Cardiac muscle cell (in vitro differentiated cells and primary cell): ENCODE measurements at places on chromosomes 13 and 19.

DNA sequence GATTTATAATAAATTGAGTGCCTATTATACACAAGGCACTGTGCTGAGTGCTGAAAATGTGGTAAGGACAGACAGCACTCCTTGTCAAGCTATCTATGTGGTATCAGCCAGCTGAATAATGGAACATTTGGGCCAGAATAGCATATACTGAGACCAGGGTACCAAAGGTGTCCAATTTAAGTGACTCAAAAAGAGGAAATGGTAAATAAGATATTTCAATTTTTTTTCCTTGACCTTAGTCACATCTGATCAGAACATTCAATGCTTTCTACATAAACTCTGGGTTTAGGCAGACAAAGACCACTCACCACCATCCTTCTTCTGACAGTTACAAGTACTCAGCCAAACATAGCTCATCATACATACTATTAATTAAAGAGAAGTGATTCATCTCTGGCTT is 43.2 kb downstream of the RCBTB2 start:
- H3K36me3 ChIP-seq = peaks cover 3% of the 10 kb centered on the region
- no peak overlapping the region for H3K4me3 ChIP-seq
- H3K27ac ChIP-seq = no peak overlapping the region

DNA sequence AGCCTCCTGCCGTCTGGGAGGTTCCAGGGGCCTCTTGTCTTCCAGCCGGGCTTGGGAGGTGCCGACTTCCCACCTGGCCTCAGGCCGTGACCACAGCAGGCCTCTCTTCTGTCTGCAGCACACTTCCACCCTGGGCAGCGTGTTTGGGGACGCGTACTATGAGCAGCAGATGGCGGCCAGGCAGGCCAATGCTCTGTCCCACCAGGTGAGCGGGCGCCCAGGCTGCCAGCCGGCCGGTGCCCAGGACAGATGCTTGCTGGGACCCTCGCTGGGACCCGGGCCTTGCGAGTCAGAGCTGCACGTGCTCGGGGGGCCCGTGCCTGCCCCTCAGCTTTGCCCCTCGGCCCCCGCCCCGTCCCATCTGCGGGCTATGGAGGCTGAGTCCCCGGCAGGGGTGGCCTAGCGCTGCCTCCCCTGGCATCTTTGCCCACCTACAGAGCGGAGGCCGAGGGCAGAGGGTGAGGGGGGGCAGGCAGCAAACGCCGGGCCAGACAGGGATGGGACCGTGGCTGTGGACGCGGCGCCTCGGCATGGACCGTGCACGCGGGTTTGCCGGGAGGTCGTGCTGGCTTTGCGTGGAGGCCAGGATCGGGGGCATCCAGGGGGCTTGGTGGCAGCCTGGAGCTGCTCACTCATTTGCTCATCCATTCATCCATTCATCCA is 16.2 kb downstream of the COMP start:
- H3K4me1 ChIP-seq = no peaks in the 10 kb centered on the region
- no peak overlapping the region for H3K27ac ChIP-seq
- DNase-seq = no peak
- H3K27me3 ChIP-seq = peaks cover 30% of the 10 kb centered on the region
- no peak overlapping the region for H3K4me3 ChIP-seq

- no peak overlapping the region for H3K4me3 ChIP-seq
- H3K36me3 ChIP-seq = no peaks in the 10 kb centered on the region
- H3K27ac ChIP-seq = peak overlapping the region; percentile 17
- peak; percentile 30 for DNase-seq
- no peaks in the 10 kb centered on the region for H3K4me1 ChIP-seq
Measured at GRCh38 chr13:27264181-27264580, 6.4 kb upstream of the RASL11A start.

DNA sequence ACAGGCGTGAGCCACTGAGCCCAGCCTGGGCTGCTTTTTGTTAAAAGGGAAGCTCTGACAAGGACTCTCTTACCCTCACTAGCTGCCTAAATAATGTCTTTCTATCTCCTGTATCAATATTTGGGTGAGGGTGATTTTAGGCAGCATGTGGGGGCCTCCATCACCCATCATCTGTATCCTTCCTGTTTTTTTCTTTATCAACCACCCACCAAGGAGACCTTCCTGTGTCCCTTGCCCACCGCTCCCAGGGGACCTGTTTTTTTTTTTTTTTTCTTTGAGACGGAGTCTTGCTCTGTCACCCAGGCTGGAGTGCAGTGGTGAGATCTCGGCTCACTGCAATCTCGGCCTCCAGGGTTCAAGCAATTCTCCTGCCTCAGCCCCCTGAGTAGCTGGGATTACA is 5.4 kb upstream of the NDUFB7 start:
- H3K36me3 ChIP-seq = no peaks in the 10 kb centered on the region
- no peak overlapping the region for H3K27ac ChIP-seq
- H3K4me3 ChIP-seq = no peak overlapping the region
- no peaks in the 10 kb centered on the region for H3K4me1 ChIP-seq
- H3K27me3 ChIP-seq = no peaks in the 10 kb centered on the region

- H3K4me1 ChIP-seq = peaks cover 6% of the 10 kb centered on the region
- peak overlapping the region; percentile 26 for H3K27ac ChIP-seq
- H3K36me3 ChIP-seq = peaks cover 27% of the 10 kb centered on the region
- no peak for DNase-seq
- H3K27me3 ChIP-seq = no peaks in the 10 kb centered on the region
Measured at GRCh38 chr13:36862722-36863121, 43.7 kb downstream of the RFXAP start.

DNA sequence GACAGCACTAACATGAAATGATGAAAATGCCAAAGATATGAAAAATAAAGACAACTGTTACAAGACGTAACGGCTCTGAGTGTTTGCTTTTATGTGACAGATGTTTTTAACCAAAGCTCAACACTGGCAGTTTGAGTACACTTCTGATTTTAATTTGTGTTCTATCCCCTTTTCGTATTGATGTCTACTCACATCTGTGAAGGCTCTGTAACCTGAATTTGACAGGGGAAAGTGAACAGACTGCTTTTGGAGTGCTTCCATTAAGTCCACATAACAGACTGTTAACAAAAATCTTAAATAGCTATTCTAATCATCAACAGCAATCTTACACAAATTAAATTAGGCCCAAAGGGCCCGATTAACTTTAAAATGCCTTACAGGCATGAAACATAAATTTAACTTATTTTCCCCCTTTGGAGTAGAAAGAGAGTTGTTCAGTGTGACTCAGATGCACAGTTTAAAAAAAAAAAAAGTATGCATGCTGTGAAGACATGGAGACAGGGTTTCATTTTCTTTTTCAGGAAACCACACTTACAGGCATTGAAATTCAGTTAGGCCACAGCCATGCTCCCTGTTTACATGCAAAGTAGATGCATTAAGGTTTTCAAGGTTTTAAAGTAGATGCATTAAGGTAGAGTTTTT is 16.3 kb upstream of the RNASEH2B start:
- H3K27me3 ChIP-seq = no peaks in the 10 kb centered on the region
- H3K36me3 ChIP-seq = no peaks in the 10 kb centered on the region
- H3K4me3 ChIP-seq = no peak overlapping the region

DNA sequence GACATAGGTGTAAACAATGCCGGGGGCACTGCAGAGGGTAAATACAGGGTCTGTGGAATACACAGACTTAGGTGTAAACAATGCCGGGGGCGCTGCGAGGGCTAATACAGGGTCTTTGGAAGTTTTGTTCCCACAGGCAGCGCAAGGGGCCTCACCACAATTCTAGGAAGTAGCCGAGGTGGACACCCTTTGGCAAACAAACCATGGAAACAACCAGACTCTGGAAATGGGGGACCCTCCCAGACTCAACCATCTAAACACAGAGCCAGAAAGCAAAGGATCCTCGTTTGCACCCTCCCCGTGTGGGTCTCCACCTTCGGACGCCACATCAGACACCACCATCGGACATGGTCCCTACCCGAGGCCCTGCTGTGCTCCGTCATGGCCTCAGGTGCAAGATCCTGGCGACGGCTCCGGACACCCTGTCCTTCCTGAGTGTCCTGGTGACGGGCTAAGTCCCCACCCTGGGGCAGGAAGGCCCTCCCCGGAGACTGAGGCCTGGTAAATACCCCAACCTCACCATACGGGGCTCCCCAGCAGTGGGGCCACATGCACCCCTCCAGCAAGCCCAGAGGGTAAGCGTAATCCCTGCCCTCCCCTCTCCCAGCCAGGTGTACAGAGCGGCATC is 16.7 kb upstream of the PLPP2 start:
- H3K27ac ChIP-seq = no peak overlapping the region
- H3K4me3 ChIP-seq = no peak overlapping the region
- H3K4me1 ChIP-seq = no peaks in the 10 kb centered on the region
- no peaks in the 10 kb centered on the region for H3K27me3 ChIP-seq

GRCh38 chr19:29477831-29478577 is 47.8 kb upstream of the VSTM2B start:
- H3K27me3 ChIP-seq = no peaks in the 10 kb centered on the region
- H3K36me3 ChIP-seq = no peaks in the 10 kb centered on the region
- no peaks in the 10 kb centered on the region for H3K4me1 ChIP-seq
- no peak overlapping the region for H3K4me3 ChIP-seq
- no peak overlapping the region for H3K27ac ChIP-seq

DNA sequence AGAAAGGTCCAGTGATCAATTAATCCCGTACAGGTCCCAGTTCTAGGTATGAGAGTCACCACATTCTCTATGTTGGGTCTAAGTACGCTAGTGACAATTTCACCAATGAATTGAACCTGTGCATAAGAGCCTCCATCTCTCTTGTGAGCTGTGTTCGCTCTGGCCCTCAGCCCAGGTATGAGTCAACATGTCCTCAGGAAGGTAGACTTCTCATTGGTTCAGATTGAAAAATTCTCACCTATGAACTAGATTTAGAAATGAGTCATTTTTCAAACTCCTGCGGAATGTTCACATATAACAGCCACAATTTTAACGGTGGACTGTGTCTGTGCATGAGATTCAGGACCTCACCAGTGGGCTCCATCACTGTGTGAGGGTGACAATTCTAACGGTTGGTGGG is 12.7 kb upstream of the ZNF43 start:
- H3K4me3 ChIP-seq = no peak overlapping the region
- peaks cover 4% of the 10 kb centered on the region for H3K36me3 ChIP-seq
- no peaks in the 10 kb centered on the region for H3K27me3 ChIP-seq
- H3K27ac ChIP-seq = no peak overlapping the region
- no peaks in the 10 kb centered on the region for H3K4me1 ChIP-seq

DNA sequence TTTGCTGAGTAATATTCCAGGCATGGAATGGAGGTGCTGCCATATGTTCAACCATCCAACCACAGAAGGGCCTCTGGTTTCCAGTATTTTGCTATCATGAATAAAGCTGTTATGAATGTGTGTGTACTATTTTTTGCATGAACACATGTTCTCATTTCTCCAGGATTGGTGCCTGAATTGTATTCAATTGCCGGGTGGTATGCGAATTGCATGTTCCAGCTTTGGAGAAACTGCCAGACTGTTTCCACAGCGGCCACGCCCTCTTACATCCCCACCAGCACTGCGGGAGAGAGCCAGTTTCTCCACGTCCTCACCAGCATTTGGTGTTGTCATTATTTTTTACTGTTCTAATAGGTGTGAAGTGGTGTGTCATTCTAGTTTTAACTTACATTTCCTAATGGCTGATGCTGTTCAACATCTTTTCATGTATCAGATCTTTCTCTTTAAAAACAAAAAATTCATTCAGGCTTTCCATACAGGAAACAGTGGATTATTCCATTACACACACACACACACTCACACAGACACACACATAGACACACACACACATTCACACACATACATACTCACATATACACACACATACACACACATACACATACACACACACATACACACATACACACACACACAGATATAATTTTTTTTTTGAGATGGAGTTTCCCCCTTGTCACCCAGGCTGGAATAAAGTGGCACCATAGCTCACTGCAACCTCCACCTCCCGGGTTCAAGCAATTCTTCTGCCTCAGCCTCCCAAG is 154.1 kb downstream of the PTPRS start:
- no peaks in the 10 kb centered on the region for H3K4me1 ChIP-seq
- no peak overlapping the region for H3K27ac ChIP-seq
- H3K4me3 ChIP-seq = no peak overlapping the region
- no peaks in the 10 kb centered on the region for H3K36me3 ChIP-seq

GRCh38 chr13:69947582-69947981 is 160.0 kb upstream of the ATXN8OS start:
- H3K4me1 ChIP-seq = no peaks in the 10 kb centered on the region
- no peak overlapping the region for H3K27ac ChIP-seq
- H3K27me3 ChIP-seq = no peaks in the 10 kb centered on the region
- H3K4me3 ChIP-seq = no peak overlapping the region
- no peaks in the 10 kb centered on the region for H3K36me3 ChIP-seq
- no peak for DNase-seq

GRCh38 chr19:51783372-51783771 is 11.6 kb upstream of the FPR3 start:
- H3K27me3 ChIP-seq = no peaks in the 10 kb centered on the region
- H3K4me3 ChIP-seq = no peak overlapping the region
- H3K27ac ChIP-seq = no peak overlapping the region

DNA sequence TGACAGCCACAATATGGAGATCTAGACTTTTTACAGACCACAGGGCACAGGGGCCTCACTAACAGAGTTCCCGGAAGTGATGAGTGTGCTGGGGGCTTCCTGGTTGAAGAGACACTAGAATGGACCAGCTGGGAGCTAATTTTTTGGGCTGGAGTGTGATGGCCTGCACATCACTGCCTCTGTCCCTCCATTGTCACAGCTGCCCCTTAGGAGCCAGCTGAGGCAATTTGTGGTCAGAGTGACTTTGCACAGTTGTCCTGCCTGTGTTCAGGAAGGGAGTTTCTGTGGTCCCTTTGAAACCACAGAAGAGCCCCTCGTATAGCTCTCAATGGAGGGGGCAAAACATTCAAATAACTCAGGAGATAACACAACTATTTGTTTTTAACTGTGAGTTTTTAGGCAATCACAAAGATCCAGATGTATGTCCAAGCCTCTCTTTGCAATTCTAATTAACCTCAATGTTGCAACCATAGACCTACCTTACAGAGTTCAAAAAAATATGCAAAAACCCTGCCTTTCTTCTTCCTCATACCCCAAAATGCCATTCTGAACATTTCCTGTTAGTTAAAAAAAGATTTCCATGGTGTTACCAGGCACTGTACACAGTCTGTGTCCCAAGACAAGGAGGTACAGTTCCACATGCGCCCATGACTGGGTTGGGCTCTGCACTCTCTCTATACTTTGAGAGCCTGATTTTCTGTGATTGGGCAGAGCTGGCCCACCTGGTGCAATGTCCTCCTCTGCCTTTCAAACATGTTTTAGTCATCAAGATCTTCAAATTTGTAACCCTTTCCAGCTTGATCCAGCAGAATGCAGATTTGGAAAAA is 2.4 kb downstream of the ALOX5AP start:
- H3K27ac ChIP-seq = no peak overlapping the region
- no peaks in the 10 kb centered on the region for H3K36me3 ChIP-seq
- no peaks in the 10 kb centered on the region for H3K27me3 ChIP-seq
- no peak for DNase-seq
- no peak overlapping the region for H3K4me3 ChIP-seq
